Kidney (tissue), 22 donors: ENCODE measurements at places on chromosomes 12 and 14.

DNA sequence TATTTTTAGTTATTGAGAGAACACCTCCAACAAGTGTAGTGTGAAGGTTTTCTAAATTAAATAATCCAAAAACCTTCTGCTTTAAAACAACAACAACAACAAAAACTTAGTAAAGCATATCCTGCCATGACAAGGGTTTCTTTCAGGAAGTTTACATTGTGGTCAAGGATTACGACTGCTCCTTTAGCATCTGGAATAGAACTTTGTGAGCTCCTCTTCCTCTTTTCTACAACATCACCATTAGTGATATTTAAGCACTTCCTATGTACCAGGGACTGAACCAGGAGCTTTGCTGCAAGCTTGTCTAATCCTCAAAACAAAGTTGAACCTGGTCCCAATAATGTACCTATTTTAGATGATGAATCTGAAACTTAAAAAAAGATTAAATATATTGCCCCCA, 315.4 kb upstream of the KITLG start:
- DNase-seq = no peak

GRCh38 chr12:17035372-17035771, 429.4 kb upstream of the LMO3 start:
- DNase-seq = no peak

GRCh38 chr14:53808042-53808441, 148.6 kb downstream of the BMP4 start:
- no peak for DNase-seq

DNA sequence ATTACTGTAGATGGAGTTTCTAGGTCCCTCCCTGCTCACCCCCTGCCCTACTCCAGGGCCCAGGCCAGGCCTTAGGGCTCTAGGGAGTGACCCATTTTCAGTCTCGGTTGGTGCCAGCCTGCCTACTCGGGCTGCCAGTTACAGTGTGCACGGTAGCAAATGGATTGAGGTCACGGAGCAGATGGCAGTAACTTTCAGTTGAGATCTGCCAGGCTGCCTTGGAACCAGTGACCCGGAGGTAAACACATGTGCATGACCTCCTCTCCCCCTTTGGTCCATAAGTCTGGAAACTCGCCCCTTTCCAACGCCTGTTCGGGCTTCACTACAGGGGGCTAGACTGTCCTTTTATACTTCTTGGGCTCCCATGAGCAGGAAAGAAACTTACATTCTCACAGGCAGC, 139.7 kb upstream of the TBX3 start:
- DNase-seq = no peak

- DNase-seq = no peak
Observed at GRCh38 chr14:102903248-102903888, 19.1 kb upstream of the AMN start.

DNA sequence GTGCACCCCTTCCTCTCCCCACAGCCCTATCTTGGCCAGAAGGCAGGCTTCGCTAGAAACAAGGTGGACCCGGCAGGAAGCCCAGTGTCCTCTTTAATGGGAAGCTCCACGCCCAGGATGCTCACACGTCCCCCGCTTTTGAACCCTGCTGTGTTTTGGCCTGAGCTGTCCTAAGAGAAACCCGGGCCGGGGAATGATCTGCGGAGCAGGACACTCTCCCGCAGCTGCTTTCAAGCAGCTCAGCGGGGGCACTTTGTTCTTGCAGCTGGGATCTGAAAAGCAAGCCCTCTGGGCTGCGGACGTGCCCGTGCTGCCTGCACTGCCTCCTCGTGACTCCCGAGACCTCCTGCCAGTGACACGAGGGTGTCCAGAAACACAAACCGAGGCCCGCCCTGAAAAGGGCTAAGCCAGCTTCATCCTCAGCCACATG, 30.0 kb downstream of the SCARB1 start:
- no peak for DNase-seq
